ENCODE measurements at places on chromosomes 1 and 21.

DNA sequence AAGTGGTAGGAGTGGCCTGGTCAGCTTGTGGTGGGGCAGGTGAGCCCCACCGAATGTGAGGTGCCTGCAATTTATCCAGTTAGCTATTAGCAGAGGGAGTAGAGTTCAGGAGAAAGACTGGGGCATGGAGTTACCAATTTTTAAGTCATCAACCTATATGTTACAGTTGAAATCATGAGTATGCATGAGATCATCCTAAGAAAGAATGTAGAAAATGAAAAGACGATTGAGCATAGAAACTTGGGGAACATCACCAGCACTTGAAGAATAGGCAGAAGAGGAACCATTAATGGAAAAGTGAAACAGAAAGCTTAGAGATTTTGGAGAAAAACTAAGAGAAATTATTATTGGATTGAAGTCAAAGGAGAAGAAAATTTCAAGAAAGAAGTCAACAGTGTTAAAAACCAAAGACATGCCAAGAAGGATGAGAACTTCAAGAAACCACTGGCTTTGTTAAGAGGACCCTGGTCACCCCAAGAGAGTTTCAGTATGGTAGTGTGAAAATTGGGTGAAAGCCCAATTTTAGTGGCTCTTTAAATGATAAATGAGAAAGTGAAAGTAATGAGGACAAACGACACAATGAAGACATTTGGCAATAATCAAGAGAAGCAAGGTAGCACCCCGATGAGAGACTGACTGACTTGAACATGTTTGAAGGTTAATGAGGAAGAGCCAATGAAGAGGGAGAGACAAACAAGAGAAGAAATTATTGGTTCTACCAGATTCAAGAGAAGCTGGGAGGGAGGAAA is 36.7 kb downstream of the DNASE2B start:
- no peak for DNase-seq

GRCh38 chr1:245788269-245788668 is 633.5 kb downstream of the KIF26B start:
- DNase-seq = no peak

GRCh38 chr21:32298658-32299081 is at the start of gene MRAP:
MRAP (plus strand) TSS chr21:32298855; CDS start chr21:32298972, 117 bp downstream.
- DNase-seq = no peak

DNA sequence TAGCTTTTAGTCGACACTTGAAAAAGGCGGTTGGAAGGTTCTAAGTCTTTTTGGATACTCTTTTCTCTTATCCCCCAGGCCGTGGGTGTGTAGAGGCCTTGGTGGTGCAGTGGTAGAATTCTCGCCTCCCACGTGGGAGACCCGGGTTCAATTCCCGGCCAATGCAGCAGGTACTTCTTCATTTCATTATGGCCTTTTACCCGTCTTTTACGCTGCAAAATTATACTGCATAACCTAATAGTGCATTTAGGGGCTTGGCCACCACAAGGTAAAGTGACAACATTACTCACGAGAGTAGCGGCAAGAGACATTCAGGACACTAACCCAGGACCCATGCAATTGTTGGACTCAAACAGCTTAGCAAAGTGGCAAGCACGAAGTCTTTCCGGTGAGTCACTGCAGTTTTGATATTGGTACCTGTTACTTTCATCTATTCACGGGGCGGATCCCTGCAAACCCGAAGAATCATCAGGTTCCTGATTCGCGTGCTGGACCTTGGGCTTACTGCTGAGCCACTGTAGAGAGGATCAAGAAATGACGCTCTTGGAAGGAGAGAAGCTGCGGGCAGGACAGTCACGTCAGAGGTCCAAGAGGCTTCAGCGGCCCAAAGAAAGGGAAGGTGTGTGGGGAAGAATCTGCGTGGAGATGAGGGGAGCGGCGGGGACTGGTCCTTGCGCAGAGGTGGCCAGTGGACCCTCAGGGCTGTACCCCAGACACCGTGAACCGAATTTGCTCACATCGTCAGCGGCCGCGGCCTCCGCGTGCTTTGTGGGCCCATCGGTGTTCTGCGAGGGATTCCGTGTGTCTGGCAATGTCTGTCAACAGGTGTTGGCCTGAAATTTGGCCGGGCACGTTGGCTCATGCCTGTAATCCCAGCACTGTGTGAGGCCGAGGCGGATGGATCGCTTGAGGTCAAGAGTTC is 12.9 kb upstream of the RNU1-4 start:
- DNase-seq = peak; percentile 26

DNA sequence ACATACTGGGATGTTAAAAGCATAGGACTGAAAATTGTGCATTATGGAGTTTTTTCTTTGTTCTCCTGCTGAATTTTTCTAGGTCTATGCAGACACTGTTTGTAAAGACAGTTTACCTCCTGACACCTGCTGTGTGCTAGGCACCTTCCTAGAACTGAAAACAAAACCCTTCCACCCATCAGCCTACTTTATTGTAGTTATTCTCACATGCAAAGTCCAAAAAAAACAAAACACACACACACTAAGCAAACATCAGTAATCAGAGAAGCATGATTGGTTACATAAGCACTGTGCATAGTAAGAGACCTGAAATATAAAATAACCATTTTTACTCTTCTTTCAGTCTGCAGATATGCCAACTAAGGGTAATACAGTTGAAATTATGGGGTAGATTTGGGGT is 195.1 kb downstream of the CRB1 start:
- no peak for DNase-seq
